ENCODE measurements at places on chromosomes 2 and 18.

DNA sequence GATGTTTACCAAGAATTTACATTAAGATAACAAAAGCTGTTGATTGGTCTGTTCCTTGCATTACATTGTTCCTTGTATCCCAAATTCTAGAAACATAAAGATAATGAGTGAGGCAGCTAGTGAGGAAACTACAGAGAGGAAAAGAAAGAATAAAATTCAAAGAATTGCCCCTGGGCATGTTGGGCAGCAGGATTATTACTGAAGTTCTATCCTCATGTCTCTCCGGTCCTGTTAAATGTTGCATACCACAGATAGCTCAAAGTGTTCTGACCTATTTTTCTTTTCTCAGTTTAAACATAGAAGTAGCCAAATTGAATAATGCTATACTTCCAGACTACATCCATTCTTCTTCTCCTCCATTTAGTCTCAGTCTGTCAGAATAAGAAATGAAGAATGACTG lies 58.2 kb upstream of the DYNC1I2 start:
- DNase-seq, result no peak

DNA sequence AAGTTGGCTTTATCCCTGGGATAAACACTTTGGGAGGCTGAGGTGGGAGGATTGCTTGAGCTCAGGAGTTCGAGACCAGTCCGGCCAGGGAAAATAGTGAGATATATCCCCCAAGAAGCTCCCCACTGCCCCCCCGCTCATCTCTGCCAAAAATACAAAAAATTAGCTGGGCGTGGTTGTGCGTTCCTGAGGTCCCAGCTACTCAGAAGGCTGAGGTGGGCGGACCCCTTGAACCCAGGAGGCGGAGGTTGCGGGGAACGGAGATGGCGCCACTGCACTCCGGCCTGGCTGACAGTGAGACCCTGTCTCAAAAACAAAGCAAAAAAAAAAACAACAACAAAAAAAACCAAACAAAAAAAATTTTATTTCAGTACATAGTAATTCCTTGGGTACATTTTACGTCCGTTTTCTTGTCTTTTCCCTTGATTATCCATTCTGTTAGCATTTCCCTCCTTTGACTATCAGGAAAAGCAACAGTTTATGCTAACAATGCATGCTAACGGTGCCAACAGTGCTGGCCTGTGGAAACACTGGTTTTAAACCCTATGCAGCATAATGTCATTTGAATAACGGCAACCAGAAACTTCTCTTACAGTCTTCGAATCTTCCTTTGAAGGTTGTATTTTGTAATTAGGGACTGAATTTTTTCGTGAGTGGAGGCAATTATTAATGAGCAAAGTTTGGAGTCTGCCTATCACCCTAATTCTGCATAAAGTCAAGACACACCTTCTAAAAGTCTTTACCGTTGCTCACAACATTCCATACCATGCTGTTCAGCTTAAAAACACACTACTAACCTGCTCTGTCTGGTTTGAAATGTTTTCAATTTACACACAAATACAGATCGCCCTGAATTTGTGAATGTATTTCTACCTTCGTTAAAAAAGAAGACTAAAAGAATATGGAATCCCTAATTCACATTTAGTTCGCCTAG lies 721 bp upstream of the MIB1 start:
- no peak for DNase-seq

DNA sequence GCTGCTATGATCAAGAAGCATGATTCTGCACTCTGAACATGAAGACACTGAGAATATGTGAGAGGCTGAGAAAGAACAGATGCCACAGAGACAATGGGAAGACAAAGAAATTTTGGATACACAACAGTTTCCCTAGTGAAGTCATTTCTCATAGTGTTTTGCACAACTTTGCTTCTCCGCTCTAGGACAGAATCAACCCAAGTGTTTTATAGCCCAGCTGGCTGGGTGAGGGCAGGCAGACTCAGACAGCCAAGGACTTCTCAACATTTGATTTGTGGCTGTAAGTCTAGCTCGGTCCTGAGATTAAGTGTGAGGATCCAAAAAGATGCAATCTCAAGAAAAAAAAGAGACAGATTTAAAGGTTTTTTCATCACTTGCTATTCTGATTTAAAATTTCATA lies 536.5 kb upstream of the CRIM1 start:
- DNase-seq, result no peak

- no peak for DNase-seq
These were observed 400.2 kb upstream of the SPHKAP start for GRCh38 chr2:228581731-228582130.

DNA sequence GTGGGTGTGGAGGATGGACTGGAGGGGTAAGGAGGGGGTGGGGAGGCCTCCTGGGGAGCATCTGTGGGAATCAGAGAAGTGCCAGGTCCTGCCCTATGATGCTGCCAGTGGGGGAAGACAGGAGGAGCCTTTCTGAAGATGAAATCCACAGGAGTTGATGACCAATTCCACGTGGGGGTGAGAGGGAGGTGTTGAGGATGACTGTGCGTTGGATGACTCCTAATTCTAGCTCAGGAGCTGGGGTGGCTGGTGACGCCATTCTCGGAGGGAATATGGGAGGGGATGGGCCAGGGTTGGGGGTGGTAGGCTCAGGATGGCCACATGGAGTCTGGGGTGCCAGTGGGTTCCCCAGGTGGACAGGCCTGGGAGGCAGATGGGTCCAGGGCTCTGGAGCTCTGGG lies 32.3 kb downstream of the EMX1 start:
- no peak for DNase-seq
